ENCODE measurements at places on chromosomes 7 and 10.

- DNase-seq: no peak
Measured at GRCh38 chr10:52212802-52213201, 101.3 kb upstream of the DKK1 start.

DNA sequence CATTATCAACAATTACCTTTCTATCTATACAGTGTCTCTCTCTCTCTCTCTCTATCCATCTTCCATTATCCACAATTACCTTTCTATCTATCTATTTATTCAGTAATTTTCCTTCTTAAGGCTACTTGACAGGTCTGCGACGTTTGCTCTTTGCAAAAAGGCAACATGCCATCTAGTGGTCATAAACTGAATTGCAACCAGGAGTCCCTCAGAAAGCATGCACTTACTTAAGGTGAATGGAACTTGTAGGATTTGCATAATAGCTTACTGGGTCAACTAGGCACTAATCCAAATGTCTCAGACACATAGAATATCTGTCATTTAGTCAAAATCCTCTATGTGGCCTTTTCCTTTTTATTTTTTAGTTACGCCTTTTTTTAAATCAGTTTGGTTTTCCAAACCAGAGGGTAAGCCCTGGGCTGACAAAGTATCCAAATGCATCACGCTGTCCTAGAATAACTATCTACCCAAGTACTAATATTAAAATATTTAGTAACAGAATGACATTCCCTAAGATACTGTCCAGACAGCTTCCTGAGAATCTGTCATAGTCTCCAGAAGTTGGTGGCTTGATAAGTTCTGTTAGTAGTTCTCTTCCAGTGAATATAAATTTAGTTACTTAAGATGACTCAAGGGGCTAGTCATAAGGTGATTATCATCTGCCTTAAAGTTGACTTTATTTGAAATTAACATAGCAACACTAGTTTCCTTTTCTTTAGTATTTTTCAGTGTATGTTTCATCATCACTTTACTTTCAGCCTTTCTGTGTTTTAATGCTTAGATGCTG lies 208.3 kb downstream of the PPP1R3A start:
- DNase-seq: peak; percentile 10

DNA sequence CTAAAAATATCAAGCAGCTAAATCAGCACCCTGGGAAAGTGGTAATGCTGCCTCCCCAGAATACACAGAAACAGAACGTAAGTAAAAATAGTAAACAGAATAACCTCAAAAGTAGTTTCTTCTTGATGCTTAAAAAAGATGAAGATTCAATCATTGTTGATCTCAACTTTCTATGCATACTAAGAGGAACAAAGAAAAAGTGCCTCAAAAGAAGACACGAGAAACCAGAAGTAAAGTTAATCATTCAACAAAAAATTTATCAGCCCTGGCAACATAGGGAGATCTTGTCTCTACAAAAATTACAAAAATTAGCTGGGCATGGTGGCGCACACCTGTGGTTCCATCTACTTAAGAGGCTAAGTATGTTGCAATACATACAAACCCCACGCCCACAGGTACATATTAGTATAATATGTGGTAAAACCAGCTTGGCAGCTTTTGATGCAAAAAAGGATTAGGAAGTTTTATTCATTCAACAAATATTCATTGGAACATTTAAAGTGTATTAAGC lies 153.7 kb downstream of the NRBF2 start:
- DNase-seq: no peak

DNA sequence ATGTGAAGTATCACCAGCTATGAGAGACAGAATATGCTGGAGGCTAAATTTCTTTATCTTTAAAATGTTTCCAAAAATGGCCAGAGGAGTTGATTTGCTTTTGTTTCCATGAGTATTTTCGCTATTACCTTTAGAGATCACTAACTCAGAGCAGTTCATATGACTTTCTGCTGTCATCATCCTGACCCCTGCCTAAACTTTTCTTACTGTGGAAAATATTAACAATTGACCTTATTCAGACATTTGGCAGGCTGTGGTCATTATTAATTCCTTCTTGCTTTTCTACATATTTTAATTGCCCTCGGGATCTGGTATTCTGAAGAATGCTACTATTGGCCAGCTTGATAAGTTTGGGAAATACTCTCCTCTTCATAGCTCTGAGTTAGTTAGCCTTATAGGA lies 156.5 kb downstream of the EXOC4 start:
- no peak for DNase-seq

GRCh38 chr7:96135241-96135640 lies 186.7 kb downstream of the SLC25A13 start:
- DNase-seq: no peak

DNA sequence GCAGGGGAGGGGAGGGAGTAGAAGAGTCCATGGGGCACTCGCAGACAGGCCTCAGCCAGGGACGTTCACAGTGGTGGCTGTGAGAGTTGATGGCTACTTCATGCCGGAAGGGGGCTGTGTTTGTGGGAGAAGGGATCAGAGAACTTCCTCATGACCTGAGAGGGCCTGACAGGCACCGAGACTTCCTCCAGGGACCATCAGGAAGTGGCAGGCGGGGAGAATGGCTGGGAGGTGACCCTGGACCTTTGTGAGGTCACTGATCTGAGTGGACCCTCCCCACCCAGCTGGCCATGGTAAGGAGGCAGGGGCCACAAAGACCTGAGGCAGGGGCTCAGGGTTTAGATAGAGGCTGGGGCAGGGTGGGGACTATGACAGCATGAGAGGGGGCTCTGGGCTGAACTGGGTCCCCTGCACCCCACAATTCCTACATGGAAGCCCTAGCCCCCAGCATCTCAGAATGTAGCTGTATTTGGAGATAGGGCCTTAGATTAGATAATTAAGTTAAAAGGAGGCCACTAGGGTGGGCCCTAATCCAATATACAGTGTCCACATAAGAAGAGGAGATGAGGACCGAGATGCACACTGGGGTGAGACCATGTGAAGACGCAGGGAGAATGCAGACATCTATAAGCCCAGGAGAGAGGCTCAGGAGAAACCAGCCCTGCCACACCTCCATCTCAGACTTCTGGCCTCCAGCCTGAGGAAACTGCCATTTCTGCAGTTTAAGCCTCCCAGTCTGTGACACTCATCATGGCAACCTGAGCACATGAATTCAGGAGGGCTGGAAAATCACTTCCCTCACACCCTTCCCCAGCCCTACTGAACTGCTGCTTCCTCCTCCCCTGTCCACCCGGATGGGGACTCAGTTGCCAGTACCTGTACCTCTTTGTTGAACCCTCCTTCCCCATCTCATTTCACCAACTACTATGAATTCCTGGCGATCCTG lies 273.9 kb upstream of the ZNF32 start:
- no peak for DNase-seq

DNA sequence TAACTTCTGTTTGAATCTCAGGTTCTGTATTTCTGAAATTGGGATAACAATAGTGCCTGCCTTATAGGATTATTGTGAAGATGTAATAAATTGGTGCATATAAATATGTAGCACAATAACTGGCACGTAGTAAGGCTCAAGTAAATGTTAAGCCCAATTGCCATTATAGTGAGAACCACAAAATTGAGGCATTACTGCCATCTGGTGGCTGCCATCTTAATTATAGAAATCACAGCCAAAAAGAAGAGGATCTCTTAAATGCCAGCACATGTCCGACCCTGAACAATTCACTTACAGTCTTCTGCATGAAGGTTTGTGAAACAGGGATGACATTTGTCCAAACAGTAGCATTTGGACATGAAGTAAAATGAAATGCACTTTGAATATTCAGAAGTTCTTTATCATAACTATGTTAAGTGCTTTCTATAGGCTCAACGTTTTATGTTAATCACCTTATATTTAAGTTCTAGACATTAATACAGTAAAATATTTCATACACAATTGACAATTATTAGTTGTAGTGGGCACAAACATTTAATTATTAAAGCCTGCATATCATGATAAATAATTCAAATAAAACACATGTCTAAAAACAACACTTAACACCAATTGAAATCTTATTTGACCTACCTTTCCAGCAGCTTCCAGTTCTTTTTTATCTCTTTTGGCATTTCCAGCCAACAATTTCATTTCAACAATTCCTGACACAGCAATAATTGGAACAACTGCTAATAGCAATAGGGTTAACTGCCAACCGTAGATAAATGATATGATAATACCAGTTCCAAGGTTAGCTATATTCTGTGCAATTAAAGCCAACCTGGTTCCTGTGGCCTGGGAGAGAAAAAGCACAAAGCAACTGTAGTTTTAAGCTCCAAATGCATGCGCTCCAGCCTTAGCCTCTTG lies 58.5 kb downstream of the ABCB4 start:
- no peak for DNase-seq
